ENCODE measurements at places on chromosomes 6 and 20. TPM values are rescaled to one million over a fixed set of nuclear protein-coding genes. Genes with fewer than 3 reads are reported as not detected.

LMBRD1 gene
- total RNA-seq = 48.8 TPM

RAET1G gene
- 3.4 TPM for total RNA-seq

L3MBTL1 gene
- 17.2 TPM for total RNA-seq

C20orf173 gene
- not detected for total RNA-seq

SYCP2L gene
- 0.44 TPM for total RNA-seq

CRISP3 gene
- total RNA-seq = 5.1 TPM

AP5S1 gene
- total RNA-seq = 15.3 TPM

FERMT1 gene
- total RNA-seq = 35.8 TPM

MAPK14 gene
- 56.5 TPM for total RNA-seq

ZNF311 gene
- total RNA-seq = 0.15 TPM

TRPC4AP gene
- total RNA-seq = 48.4 TPM

BFSP1 gene
- 0.85 TPM for total RNA-seq

MATN4 gene
- 0.25 TPM for total RNA-seq

Data from suprapubic skin (tissue), 4 donors.